ENCODE measurements at places on chromosomes 16 and 17.

DNA sequence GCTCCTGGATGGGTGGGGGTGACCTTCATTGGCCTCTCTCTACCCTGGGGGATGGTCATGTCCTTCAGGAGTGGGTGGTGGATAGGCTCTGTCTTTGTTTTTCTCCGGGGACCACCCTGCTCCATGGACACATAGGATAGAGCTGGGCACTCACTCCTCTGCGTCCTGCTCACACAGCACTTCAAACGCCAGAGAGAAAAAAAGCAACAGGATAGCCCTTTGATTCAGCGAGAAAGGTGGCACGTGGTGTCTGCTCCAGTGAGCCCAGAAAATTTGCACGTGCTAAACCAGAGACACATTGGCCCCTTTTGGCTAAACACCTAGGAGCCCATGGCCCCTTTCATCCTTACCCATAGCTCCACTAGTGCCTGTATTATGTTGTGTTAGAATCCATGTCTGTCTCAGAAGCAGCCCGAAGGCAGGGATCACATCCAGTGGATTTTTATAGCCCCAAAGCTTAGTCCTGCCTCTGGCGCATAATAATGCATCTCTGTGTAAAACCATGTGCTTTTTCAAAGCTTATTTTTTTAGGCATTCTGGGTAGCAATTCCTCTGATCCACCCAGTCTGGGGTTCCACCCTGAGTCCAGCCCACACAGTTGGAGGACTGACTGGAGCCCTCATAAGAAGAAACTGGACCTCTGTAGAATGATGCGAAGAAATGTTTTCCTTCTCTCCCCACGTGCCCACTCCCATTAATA lies 90.1 kb downstream of the ASIC2 start:
- no peak for DNase-seq

GRCh38 chr16:89358030-89359005 lies 132.0 kb downstream of the ANKRD11 start:
- DNase-seq = no peak

DNA sequence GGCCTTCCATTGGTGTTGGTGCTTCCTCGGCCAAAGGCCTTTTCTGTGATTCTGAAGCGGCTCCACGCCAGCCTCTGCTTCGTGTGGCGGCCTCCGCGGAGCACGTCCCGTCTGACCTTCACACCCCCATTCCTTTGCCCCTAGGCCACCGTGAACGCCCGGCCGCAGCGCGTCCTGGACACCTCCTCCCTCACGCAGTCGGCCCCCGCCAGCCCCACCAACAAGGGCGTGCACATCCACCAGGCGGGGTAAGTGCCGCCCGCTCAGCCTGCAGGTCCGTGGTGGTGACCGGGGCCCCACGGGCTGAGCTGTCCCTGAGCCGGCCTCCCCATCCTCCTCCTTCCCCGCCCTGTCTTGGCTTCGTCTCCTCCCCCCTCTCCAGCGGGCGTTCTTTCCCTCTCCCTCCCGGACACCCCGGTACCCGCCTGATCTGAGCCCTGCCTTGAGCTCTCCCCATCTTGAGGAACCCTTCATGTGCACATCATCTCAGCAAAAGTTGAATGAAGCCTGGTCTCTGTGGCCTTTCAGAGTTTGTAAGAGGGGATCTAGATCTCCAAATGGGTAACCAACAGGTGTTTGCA lies 69.0 kb upstream of the CHMP6 start:
- no peak for DNase-seq

DNA sequence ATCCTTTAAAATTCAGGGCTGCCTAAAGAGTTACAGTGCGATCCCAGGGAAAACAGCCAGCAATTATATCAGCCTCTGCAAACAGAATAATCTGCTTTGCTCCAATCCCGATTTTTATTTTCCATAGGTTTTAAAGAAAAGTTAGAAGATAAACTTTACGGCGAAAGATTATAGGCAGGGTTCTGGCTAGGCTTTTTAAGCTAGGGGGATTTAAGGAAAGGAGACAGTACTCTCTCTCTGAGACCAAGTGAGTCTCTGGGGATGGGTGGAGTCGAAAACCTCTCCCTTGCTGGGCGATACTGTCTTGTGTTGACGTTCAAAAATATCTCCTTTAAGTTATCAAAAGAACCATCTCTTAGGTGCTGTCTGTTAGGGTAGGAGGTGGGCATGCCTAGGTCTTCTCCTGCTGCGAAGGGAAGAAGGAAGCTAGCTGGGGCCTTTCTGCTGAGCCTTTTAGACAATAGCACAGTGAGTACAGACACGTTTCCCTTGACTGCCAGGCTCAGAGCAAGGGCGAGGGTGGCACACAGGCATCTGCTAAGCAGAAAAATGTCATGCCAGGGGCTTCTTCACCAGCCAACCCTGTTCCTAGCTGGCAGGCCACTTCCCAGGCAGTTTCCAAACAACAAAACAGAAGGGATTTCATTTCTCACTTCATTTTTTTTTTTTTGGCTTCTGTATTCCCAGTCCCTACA lies 167.9 kb upstream of the MAF start:
- DNase-seq = no peak

GRCh38 chr16:4372578-4373355 lies 1.1 kb downstream of the VASN start:
- no peak for DNase-seq

DNA sequence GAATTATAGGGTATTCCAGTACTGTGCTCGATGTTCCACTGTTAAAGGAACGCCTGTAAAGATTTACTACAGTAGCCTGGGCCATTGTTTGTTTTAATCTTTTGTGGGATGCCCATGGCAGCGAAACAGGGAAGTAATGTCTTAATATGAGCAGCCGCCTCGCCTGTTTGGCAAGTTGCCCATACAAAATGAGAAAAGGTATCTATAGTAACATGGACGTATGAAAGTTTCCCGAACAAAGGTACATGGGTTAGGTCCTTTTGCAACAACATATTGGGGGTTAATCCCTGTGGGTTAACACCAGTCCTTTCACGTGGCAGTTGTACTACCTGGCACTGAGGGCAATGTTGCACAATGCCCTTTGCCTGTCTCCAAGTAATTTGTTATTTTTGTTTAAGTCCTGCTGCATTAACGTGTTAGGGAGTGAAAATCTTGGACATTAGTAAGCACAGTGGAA lies 21.1 kb upstream of the TMC5 start:
- no peak for DNase-seq

DNA sequence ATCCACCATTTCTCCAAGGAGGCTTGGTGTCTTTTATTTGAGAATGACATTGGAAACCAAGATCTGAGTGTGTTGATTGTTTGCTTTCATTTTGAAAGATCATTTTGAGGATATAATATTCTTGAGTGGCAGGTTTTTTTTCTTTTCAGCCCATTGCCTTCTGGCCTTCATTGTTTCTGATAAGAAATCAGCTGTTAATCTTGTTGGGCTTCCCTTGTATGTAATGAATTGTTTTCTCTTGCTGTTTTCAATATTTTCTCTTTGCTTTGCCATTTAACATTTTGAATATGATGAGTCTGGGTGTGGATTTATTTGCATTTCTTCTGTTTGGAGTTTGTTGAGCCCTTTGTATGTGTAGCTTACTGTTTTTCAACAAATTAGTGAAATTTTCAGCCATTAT lies 22.0 kb downstream of the PRSS54 start:
- no peak for DNase-seq

GRCh38 chr17:1997289-1997926 lies 27.7 kb downstream of the RTN4RL1 start:
- no peak for DNase-seq

GRCh38 chr17:52389632-52390031 lies 231.1 kb upstream of the CA10 start:
- no peak for DNase-seq

DNA sequence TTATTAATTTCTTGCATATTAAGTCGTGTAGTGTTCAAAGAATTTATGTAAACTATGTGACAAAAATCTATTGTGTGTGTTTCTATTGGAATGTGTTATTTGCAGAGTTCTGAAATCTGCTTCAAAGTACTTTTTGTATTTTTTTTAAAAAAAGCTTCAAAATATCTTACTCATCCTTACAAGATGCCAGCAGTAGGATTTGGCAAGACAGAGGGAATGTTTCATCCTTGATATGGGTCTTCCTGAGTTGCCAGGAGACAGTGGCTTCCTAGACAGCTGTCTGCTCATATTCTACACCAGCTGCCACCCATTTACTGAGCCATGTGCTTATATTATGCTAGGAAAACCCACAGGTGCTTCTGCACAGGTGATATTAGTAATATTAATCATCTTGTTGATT lies 36.4 kb downstream of the EFCAB5 start:
- no peak for DNase-seq

DNA sequence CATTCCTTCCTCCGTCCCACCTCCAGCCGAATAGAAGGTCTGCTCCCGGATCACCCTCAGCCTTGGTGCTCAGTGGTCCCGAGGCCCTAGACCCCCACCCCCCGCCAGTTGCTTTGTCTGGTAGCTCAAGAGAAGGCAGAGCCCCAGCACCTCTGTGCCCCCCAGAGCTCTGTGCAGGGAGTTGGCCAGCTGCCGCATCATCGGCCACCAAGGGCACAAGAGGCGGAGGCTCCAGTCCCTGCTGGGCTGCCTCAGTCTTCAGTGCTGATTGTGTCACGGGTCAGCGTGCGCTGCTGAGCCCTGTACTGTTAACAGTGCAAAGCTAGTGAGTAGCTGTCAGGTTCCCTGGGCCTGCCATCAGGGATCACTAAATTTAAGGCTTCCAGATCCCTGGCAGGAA lies 22.2 kb upstream of the DRG2 start:
- no peak for DNase-seq

GRCh38 chr16:938136-938535 lies 32.6 kb downstream of the LMF1 start:
- no peak for DNase-seq

DNA sequence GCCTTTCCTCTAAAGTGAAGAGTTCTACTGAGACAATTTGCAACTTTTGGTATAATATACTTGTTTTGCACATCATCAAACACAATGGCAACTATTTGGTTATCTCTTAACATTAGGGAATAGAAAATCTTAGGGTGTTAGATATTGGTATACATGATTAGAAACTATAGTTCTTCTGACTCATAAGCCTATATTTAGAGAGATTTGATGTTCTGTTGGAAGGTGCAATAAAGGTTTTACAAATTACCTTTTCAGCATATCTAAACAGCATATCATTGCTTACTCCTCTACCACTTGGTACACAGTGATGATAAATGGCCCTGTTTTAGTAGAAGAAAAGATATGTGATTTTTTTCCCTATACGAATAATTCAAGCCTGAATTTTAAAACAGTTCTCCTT lies 6.2 kb downstream of the EVI2B start:
- no peak for DNase-seq

DNA sequence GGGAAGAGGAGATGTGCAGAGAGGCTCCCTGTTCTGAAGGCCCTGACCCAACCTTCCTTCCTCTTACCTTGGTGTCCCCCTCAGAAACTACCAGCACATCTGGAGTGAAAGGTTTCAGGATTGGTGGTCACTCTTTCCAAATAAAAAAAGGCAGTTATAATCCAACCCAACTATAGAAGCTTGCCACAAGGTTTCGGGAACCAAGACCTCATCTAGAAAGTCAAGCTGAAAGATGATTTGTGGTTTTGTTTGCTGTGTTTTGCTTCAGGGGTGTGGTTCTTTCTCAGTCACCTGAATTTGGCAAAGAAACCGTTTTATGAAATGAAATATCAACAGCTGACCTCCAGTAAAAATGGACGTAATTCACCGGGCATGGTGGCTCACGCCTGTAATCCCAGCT lies 19.3 kb downstream of the SHMT1 start:
- DNase-seq = no peak

DNA sequence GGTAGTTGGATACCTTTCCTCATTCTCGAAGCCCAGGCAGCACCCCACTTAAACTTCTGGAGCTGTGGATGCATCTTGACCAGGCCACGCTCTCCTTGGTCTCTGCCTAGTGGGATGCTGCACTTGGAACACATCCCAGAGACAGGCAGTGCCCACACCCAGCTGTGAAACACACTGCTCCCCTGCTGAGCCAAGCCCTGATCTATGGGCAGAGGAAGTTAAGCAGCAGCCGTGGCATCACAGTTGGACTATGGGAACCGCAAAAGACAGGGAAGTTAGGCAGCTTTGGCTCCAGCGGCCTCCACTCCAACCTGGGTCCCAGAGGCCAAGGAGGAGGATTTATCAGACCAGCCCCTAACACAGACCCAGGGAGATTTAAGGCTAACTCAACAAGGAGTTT lies 284.8 kb upstream of the CCL2 start:
- DNase-seq = no peak

DNA sequence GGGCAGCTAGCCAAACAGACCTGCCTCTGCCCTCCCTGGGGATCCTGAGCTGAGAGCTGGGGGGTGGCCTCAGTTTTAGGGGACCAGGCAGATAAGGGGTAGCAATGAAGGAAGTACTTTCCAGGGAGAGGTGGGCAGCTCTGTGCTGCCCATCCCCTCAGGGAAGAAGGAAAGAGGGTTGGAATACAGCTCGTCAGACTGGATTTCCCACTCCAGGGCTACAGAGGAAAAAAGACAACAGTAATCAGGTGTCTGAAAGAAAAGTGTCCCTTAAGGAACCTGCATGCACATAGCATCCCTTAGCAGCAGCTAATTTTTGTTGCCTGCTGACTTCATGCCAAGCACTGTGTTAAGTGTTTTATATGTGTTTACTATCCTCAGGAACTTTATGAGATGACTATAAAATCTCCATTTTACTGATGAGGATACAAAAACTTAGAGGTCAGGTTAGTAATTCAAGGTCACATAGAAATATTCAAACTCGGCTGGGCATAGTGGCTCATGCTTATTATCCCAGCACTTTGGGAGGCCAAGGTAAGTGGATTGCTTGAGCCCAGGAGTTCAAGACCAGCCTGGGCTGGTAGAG lies 3.2 kb upstream of the MRPL58 start:
- DNase-seq = no peak
